Stimulated activated CD8-positive, alpha-beta memory T cell treated with anti-CD3 and anti-CD28 coated beads, Interleukin-15, amount 100 ng/mL, for 24 hours (primary cell): ENCODE measurements at places on chromosomes 2 and 18.

DNA sequence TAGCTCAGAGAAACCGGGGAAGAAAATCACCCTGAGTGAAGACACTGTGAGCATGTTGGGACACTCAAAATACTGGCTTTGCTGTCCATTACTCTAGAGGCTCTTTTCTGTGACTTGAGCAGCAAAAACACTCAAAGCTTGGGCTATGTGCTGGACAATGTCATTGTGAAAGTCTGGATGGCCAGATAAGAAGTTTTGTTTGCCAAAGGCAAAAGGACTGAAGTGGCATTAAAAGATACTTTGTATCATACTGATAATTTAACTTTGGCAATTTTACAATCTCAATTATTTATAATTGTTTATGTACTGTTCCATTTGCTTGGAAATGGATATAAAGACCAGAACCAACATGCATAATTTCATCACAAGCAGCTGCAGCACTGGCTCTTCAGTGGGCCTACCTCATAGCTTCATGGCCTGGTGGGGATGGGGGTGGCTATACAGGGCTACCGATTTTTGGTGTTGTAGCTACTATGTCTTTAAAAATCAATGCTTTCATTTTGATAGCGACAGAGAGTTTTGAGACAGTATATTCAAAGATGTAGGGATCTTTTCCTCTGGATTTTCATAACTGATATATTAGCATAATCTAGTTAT is 51.1 kb downstream of the RBKS start:
- no peak for DNase-seq

DNA sequence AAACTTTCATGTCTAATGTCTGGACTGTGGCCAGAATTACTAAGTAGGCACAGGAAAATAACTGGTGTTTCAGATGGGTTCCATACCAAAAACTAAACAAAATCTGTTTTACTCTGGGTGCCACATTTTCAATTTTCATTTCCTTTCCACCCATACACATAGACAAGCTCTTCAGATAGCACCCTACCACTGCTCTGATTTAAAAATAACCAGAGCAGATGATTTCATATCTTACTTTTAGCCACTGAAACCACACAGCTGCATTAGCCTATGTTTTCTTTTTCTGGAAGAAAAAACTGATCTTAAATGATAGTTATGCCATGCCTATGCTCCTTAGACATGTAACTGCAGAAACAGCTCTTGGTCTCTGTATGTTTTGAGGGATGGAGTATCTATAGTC is 647.6 kb downstream of the CPS1 start:
- no peak for DNase-seq

GRCh38 chr2:44102790-44103562 is 65.7 kb upstream of the PPM1B start:
- DNase-seq: no peak

- DNase-seq: no peak
These were observed 16.4 kb downstream of the MAP3K19 start for GRCh38 chr2:135030826-135031225.

DNA sequence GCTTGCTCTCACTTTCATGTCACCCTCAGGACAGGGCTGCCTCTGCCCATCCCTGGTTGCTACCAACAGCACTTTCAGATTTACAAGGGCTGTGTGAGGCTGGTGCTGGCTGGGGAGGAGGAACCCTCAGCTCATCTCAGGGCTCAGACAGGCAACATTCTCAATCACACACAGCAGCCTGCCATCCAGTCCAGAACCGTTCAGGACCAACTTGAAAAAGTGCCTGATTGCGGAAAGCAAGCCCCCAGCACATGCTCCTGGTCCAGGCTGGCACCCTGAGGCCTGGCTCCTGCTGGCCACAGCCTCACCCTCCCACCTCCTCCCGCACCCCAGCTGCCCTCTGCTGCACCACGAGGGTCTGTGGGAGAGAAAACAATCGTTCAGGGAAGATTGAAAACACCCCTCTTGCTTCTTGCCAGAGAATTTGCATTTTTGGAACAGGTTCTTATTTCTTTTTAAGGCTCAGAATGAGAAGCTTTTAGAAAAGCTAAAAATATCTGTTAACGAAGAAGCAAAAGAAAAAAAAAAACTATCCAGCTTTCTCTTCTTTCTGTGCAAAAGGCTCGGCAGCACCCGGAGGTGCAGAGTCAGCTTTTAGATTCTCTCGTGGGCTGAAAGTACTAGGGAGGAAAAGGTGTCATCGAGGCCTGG is 403.8 kb upstream of the ID2 start:
- DNase-seq: no peak

GRCh38 chr2:107591561-107592279 is 235.0 kb upstream of the RGPD4 start:
- no peak for DNase-seq

DNA sequence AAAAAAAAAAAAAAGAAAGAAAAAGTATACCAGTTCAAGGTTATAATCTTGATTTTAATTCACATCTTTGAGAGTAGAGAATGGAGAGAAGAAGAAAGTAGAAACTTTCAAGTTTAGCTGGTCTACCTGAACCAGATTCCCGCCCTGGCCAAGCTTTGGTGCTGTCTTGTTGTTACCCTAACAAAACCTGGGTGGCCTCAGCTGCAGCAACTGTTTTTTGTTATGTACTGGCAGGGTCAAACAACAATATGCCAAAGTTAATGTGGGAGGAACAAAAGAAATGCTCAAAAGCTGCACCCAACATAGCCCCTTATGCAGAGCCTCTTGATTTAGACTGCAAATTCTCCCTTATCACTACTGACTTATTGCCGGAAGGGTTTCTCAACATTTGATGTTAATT is 165.3 kb upstream of the TFPI start:
- no peak for DNase-seq

- no peak for DNase-seq
These were observed 494.8 kb upstream of the KLHL29 start for GRCh38 chr2:22890132-22890531.

- DNase-seq: no peak
These were observed 52.4 kb downstream of the RABL2A start for GRCh38 chr2:113679457-113679856.

DNA sequence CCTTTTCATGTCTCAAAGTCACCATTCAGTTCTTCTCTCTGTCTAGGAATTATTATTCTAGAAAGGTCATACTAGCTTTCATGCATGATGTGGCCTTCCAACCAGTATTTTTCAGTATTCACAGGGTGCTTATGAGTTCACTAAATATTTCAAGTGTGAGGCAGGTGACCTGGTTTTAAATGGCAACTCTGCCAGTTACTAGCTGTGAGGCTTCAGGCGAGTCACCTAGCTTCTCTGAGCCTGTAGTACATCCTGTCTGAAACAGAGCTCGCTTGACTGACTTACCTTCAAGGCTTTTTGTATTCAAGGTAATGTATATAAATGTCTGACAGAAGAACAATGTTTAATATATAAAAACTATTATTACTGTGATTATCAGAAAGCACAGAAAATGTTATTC is 19.4 kb upstream of the ACVR1 start:
- no peak for DNase-seq

DNA sequence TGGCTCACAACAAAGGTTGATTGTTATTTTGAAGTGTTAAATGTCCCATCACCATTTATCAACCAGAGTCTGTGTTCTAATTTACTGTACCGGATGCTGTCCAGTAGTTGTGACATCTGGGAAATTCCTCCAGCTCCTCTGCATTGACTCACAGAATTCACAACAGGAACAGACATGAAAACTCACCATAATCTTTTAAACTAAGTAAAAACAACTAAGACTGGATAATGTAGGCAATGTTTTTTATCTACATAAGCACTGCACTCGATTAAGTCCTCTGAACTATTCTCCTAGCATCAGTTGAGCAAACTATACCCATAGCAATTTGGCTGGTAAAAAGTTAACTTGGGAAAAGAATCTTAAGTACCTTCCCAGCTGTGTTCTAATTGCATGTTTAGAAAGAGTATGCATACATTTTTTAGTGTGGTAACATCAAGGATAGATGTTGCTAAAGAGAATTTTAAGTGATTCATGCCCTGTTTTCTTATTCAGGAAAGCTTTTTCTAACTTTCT is 42.9 kb upstream of the MYO1B start:
- DNase-seq: no peak

- no peak for DNase-seq
These were observed 244.8 kb upstream of the NCKAP5 start for GRCh38 chr2:133812826-133813617.
